ENCODE measurements at places on chromosomes 1 and 21. TPM values are rescaled to one million over a fixed set of nuclear protein-coding genes. Genes with fewer than 3 reads are reported as not detected.

- DNase-seq = no peak
Measured at GRCh38 chr1:185401019-185401418, 84.0 kb upstream of the IVNS1ABP start.

DNA sequence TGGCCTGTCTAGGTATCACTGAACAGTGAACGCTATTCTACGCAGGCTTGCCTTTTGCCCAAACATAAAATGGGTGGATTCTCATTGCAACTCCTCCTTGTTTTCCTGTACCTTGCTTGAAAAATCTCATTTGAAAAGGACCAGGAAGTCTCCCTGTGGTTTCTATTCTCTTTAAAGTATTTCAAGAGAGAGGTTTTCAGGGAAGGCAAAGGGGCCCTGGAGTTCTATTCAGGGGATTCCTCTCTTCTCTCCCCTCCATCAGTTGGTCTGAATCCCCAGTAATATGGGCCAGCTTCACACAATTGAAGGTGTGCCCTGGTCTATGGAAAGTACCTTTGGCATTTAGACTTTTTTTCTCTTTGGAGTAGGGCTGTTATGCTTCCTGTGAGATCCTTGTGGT, 311.3 kb downstream of the RGS7 start:
- no peak for DNase-seq

GRCh38 chr1:2049225-2049717, 940 bp upstream of the PRKCZ start:
- peak; percentile 73 for DNase-seq

GRCh38 chr1:167668108-167668507, 38.1 kb downstream of the RCSD1 start:
- DNase-seq = no peak

GRCh38 chr1:164805399-164805798, 246.4 kb downstream of the PBX1 start:
- no peak for DNase-seq

DNA sequence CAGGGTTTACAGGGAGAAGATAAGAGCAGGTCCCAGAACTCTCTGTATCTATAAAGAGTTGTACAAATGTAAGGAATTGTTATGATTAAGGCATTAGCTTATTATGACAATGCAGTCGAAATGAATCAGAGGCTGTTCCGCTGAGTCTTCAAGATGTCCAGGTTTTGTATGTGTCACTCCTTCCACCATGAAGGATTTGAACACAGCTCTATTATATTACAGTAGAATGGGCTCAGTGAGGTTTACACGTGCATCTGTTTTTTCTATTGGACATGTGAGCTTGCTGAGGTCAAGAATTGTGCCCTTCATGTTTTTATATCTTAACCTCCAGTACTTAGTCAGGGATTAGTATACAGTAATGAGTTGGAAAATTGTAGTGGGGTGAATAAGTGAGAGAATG, 86.3 kb downstream of the MPZL1 start:
- no peak for DNase-seq

GRCh38 chr1:1388078-1388472, 11.1 kb downstream of the CCNL2 start:
- DNase-seq = no peak

DNA sequence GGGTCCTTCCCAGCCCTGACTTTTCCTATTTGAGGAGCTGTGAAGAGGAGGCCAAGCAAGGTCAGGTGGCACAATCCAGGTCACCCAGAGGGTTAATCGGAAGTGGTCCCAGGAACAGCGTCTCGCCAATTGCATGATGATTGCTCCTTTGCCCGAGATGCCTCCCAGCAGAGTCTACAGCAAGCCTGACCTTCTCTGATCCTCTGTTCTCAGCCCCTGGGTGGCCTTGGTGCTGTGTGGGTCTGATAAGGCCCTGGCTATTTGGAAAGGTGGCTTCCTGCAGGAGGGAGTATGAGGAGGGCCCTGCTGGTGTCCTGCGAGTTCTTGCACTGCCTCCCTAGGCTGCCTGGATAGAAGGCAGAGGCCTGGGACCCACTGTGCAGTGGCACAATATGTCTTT, 116.2 kb downstream of the FOXD2 start:
- no peak for DNase-seq

DNA sequence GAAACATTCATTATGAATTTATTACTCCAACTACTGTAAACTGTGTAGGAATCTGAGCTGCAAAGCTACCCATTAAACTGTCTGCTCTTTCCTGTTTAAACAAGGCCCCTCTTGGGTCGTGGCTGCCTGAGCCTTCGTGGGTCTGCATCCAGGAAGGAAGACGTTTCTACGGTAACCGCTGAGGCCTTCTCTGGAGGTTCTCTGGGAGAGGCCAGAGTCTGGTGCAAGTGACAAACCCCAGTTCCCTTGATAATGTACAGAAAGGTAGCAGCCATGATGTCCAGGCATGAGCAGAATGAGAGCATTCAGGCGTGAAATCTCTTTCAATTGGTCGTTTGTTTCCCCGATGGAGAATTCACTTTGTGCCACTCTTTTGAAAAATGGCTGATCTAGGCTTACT, 350.2 kb downstream of the PLPP3 start:
- no peak for DNase-seq

DNA sequence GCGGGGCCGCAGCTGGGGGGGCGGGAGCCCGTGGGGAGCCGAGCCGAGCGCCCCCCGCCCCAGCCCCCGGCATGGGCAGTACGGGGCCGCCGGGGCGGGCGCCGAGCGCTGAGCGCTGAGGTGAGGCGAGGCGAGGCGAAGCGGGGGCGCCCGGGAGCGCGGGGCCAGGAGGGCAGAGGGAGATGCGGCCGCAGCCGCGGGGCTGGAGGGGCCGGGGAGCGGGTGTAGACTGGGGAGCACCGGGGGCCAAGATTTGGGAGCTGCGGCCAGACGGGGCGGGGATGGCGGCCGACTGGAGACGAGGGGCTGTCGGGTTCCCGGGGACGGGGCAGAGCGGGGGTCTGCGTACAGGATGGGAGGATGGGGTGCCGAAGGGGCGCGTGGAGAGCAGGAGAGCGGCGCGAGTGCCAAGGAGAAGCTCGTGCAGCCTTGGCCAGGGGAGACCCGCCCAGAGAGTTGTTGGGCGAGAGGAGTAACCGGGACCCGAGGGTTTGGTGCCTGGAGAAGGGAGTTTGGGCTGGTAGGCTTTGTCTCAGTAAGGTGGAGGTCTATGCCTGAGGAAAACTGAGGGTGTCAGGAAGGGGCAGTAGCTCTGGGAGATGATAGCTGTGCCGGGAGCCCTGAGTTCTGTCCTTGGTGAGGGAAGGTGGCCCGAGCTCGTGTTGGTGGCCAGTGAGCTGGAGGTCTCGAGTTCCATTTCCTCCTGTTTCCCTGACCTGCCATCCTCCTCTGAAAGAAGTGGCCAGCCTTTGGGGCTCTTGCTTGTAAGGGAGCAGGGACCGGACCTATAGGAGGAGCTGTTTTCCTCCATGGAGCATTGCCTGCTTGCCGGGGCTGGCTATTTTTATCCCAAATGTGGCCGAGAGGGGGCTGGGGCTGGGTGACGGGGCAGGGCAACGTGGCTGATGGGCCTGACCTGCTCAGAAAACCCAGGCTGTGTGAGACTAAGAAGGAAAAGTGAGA, 539 bp downstream of the ATP8B2 start:
- DNase-seq = no peak

SPATA46 gene
- not detected for total RNA-seq

SLC30A2 gene
- total RNA-seq = 0.33 TPM

KCNT2 gene
- 4.1 TPM for total RNA-seq

Data from left lobe of liver (tissue), 2 donors.